Cardiac muscle cell (in vitro differentiated cells and primary cell): ENCODE measurements at places on chromosomes 5 and 9. TPM values are rescaled to one million over a fixed set of nuclear protein-coding genes. Genes with fewer than 3 reads are reported as not detected.

Gene FCN2
- total RNA-seq, result not detected in 2 replicates

- DNase-seq, result peak; percentile 48
- H3K27me3 ChIP-seq, result no peaks in the 10 kb centered on the region
- H3K27ac ChIP-seq, result no peak overlapping the region
- H3K36me3 ChIP-seq, result no peaks in the 10 kb centered on the region
- no peaks in the 10 kb centered on the region for H3K4me1 ChIP-seq
Observed at GRCh38 chr9:87276851-87277261, 220.8 kb upstream of the DAPK1 start.

- no peaks in the 10 kb centered on the region for H3K4me1 ChIP-seq
- peaks cover 33% of the 10 kb centered on the region for H3K27me3 ChIP-seq
- H3K36me3 ChIP-seq, result no peaks in the 10 kb centered on the region
- no peak overlapping the region for H3K27ac ChIP-seq
- DNase-seq, result peak; percentile 36
Observed at GRCh38 chr5:138243794-138244193, 30.6 kb downstream of the GFRA3 start.

Gene SPINK7
- total RNA-seq, result not detected in 2 replicates

Gene MRPL50
- 9.1 and 11.2 TPM in 2 replicates for total RNA-seq

- H3K4me3 ChIP-seq, result peak within 1 kb of the TSS; percentile 34
- H3K27me3 ChIP-seq, result no peaks in the 10 kb centered on the region
- peak; percentile 70 for DNase-seq
- H3K4me1 ChIP-seq, result peaks cover 12% of the 10 kb centered on the region
Observed at GRCh38 chr5:137735555-137736284, at the start of gene KLHL3. Gene KLHL3 (minus strand): TSS chr5:137736089. CDS start chr5:137735646, 443 bp downstream.

DNA sequence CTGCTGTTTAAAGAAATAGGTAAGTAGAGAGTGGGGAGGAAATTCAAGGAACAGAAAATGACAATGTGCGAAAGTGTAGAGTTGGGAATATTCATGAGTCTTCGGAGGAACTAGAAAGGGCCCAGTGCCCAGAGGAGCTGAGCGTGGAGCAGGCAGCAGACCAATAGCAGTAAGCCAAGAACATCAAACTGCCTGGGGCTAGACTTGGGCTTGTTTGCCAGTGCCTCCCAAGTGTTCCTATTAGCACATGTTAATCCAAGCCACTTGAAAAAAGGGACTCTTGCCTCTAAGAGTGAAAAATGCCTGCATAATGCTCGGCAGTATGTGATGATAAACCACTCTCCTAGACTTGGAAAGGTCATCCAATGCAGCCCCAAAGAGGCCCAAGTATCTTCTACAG is 1.2 kb upstream of the TAL2 start:
- H3K4me1 ChIP-seq, result no peaks in the 10 kb centered on the region
- H3K36me3 ChIP-seq, result no peaks in the 10 kb centered on the region
- DNase-seq, result no peak
- H3K4me3 ChIP-seq, result no peak overlapping the region

GRCh38 chr5:158058208-158059120 is 199.5 kb upstream of the CLINT1 start:
- no peaks in the 10 kb centered on the region for H3K36me3 ChIP-seq
- no peak for DNase-seq
- no peak overlapping the region for H3K4me3 ChIP-seq
- H3K27ac ChIP-seq, result no peak overlapping the region
- H3K4me1 ChIP-seq, result no peaks in the 10 kb centered on the region
- H3K27me3 ChIP-seq, result no peaks in the 10 kb centered on the region

Gene PAM
- total RNA-seq, result 392 and 632 TPM in 2 replicates

DNA sequence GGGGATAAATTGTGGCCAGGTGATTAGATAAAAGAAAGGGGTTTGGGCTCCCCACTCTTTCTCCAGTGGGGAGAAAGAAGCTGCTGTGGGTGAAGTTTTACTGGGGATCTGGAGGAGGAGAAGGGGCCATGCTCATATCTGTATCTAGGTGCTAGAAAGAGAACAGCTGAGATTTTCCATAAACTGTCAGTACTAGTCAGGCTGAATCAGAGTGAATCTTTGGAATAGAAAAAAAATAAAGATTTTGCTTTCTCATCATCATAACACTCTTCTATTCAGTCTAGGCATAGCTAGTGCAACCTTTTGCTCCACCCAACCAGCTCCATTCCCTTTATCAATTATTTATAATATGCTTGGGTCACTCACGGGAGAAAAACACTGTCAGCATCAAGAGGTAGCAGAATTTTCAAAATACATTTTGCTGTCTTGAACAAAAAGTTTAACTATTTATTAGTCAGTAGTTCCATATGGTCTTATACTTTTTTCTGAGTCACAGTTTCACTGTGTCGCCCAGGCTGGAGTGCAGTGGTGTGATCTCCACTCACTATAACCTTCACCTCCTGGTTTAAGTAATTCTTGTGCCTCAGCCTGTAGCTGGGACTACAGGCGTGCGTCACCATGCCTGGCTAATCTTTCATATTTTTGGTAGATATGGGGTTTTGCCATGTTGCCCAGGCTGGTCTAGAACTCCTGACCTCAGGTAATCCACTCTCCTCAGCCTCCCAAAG is 21.3 kb upstream of the ERMP1 start:
- H3K36me3 ChIP-seq, result no peaks in the 10 kb centered on the region
- no peak overlapping the region for H3K27ac ChIP-seq
- H3K27me3 ChIP-seq, result no peaks in the 10 kb centered on the region
- no peak for DNase-seq
- H3K4me3 ChIP-seq, result no peak overlapping the region
- no peaks in the 10 kb centered on the region for H3K4me1 ChIP-seq

Gene CRHBP
- 13.0 and 24.6 TPM in 2 replicates for total RNA-seq

Gene BARX1
- 0.24 TPM in 1 of 2 replicates, not detected in the other for total RNA-seq

- H3K27ac ChIP-seq, result peak overlapping the region; percentile 34
- peaks cover 9% of the 10 kb centered on the region for H3K36me3 ChIP-seq
- no peak for DNase-seq
- no peaks in the 10 kb centered on the region for H3K27me3 ChIP-seq
- peaks cover 5% of the 10 kb centered on the region for H3K4me1 ChIP-seq
Observed at GRCh38 chr9:136854113-136854841, 2.1 kb downstream of the MAMDC4 start.

- H3K4me3 ChIP-seq, result no peak overlapping the region
- no peak for DNase-seq
- H3K27me3 ChIP-seq, result no peaks in the 10 kb centered on the region
- H3K4me1 ChIP-seq, result peaks cover 17% of the 10 kb centered on the region
- H3K27ac ChIP-seq, result no peak overlapping the region
- H3K36me3 ChIP-seq, result no peaks in the 10 kb centered on the region
Observed at GRCh38 chr5:171432076-171432475, 12.6 kb downstream of the FGF18 start.

Gene PDLIM4
- total RNA-seq, result 22.0 and 23.1 TPM in 2 replicates

GRCh38 chr9:133667759-133668450 is 31.7 kb downstream of the DBH start:
- H3K27me3 ChIP-seq, result no peaks in the 10 kb centered on the region
- H3K27ac ChIP-seq, result no peak overlapping the region
- peaks cover 4% of the 10 kb centered on the region for H3K4me1 ChIP-seq
- DNase-seq, result no peak
- H3K36me3 ChIP-seq, result no peaks in the 10 kb centered on the region

Gene ANKRD55
- not detected in 2 replicates for total RNA-seq

- H3K4me1 ChIP-seq, result no peaks in the 10 kb centered on the region
- no peak for DNase-seq
- H3K36me3 ChIP-seq, result no peaks in the 10 kb centered on the region
Observed at GRCh38 chr5:73836607-73837006, 210.6 kb downstream of the ARHGEF28 start.
